ENCODE measurements at places on chromosomes 13 and 19.

GRCh38 chr19:52335768-52336116 lies 301 bp upstream of the ZNF610 start:
- DNase-seq, result no peak

DNA sequence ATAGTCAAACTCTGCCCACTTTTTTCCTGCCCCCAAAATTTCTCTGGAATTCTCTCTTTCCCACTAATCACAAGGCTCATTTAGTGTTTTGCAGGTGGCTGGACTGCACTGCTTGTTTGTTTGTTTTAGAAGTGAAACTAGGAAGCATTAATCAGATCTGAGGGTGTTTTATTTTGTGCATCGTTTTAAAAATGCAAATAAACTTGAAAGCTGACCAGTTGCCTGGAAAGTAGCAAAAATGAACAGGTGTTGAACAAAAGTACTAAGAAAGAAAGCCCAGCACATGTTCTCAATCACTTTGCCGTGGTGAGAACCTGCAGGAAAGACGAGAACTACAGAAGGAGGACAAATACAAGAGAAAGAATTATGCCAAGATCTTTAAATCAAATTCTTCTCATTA lies 365.5 kb downstream of the PCDH9 start:
- DNase-seq, result no peak

DNA sequence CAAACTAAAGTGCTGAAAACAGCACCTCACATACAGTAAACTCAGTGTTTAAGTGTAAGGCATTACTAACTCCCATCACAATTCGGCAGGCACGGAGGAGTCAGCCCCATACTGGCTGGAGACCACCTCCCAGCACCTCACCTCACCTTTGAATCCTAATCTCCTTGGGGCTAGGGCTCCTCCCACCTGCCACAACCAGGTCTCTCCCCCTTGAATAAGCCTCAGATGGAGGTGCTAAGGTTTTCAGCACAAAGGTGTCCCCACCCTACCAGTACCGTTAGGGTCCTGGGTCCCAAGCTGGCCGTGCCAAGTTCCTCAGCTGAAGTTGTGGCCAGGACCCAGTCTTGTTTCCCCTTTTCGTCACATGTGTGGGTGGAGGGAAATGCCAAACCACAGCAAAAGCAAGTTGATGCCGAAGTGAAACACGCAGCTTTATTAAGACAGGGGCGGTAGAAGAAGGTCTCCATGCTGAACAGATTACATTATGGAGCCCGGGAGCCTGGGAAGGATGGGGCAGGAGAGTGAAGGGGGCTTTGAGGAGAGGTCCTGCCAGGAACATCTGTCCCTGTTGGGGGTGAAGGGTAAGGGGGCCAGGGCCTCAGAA lies at the start of gene IGFLR1:
Gene IGFLR1 (minus strand): TSS at position 332 of the 604 bp plus-strand sequence. CDS start 1,272 bp downstream, outside the sequence.
- peak; percentile 50 for DNase-seq

DNA sequence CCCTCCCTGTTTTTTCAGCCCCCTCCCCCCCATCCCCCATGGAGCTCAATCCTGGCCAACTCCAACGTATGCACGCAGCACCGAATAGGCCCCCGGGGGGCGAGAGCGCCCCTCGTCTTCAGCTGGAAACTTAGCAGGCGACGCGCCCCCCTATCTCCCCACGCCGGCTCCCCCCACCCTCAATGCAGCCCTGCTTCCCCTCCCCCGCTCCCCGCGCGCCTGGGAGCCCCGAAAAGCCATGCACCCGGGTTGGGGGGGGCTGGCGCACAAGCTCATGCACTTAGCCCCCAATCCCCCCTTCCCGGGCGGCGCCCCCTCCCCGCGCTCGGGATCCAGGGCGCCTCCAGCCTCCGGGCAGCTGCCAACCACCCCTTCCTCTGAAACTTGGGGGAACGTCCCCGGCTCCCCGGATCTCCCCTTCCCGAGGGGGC lies 508 bp downstream of the ZBTB7A start:
- DNase-seq, result no peak

DNA sequence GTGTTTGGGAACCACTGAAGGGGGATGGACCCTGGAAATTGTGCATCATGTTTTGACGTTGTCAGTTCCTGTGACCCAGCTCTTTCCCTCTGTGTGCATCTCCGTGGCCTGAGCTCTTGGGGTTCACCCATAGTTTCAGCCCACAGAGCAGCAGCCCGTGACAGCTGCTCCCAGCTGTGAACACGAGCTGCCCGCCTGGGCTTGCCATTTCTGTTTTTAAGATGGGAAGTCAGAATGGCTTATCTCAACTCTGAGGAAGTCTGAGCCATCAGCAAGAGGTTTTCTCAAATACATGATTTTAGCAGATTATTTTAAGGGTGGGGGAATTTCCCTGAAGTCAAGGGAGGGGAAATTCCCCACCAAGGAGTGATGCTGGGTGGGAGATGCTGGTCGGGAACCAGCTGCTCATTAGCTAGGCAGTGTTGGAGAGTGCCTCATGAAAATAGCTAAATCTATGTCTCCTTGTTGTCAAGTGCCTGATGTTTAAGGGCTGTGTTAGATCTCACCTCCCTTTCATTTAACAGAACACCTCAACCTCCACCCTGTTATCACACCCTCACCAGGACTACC lies 34.8 kb upstream of the C1QTNF9 start:
- DNase-seq, result peak; percentile 68

GRCh38 chr13:104993708-104994107 lies 1541.8 kb downstream of the EFNB2 start:
- DNase-seq, result no peak

DNA sequence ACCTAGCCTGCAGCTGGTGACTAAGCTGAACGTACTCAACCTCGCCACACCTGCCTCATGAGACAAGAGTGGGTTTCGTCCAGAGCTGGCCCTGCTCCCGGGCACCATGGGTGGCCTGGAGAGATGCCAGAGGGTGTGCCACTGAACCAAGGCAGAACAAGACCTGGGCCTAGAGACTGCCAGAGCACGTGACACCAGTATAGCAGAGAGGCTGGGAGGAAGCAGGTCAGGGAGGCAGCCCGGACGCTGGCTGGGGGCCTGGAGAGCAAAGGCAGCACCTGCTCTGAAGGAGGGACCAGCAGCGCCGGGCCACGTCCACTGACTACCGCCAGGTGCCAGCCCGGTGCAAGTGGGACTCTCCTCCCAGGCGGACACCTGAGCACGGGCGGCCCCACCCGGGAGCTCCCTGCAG lies 7.3 kb upstream of the C13orf46 start:
- no peak for DNase-seq

- no peak for DNase-seq
Measured at GRCh38 chr13:21025539-21025938, 35.8 kb downstream of the LATS2 start.

- peak; percentile 43 for DNase-seq
Measured at GRCh38 chr13:27826379-27827353, 34.4 kb downstream of the GSX1 start.

DNA sequence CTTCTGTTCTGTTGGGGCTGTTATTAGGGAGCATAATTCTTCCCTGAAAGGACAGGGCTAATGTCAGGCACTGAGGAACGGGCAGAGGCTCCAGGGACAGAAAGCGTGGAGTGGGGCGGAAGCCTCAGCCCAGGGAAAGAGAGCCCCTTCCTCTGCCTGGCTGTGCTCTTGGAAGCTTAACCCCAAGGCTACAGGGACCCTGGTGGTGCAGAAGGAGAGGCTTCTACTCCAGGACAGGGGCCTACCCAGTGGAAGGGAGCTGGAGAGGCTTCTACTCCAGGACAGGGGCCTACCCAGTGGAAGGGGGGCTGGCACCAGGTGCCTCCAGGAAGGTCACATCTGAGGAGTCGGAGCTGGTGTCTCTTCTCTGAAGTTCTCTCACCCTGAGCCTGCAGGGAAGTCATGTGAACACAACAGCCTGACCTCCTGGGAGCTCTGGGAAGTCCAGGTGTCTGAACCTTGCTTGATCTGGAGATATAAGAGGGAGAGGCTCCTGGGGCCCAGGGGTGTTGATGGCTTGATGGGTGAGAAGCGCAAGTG lies 159.5 kb upstream of the SOX1 start:
- DNase-seq, result no peak

DNA sequence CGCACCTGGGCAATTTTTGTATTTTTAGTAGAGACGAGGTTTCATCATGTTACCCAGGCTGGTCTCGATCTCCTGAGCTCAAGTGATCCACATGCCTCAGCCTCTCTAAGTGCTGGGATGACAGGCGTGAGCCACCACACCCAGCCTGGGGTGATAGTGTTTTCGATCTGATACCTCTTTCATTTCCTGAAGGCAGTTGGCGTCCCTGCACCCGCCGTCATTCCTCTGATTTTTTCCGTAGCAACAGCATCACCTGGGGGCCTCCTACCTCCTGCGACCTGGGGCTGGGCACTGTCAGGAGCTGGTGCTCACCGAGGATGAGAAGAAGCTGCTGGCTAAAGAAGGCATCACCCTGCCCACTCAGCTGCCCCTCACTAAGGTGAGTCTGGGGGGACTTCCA lies 10.8 kb downstream of the CREB3L3 start:
- no peak for DNase-seq

GRCh38 chr19:13066226-13066625 lies 36.4 kb downstream of the LYL1 start:
- DNase-seq, result no peak

GRCh38 chr13:112464720-112465119 lies 88.6 kb downstream of the SPACA7 start:
- no peak for DNase-seq

- DNase-seq, result no peak
Measured at GRCh38 chr19:2266183-2266993, 10.2 kb upstream of the JSRP1 start.

- no peak for DNase-seq
Measured at GRCh38 chr13:27534108-27534980, 84.0 kb upstream of the MTIF3 start.

DNA sequence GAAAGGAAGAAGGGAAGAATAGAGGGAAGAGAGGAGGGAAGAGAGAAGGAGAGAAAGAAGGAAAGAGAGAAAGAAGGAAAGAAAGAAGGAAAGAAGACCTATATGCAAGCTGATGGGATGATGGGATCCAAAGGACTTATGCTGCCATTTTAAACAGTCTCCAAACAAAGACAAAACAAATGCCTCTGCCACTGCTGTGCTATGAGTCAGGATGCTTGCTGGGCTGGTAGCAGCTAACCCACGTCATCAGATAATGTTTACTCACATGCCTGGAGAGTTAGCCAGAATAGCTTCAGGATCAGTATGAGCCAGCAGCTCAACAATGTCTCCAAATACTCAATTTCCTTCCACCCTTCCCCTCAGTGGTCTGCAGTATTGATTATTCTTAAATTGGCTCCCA lies 12.0 kb upstream of the ZNF274 start:
- no peak for DNase-seq

GRCh38 chr19:40584007-40584406 lies 7.3 kb downstream of the SHKBP1 start:
- no peak for DNase-seq

GRCh38 chr13:92436924-92437323 lies 789.7 kb upstream of the GPC6 start:
- DNase-seq, result no peak

DNA sequence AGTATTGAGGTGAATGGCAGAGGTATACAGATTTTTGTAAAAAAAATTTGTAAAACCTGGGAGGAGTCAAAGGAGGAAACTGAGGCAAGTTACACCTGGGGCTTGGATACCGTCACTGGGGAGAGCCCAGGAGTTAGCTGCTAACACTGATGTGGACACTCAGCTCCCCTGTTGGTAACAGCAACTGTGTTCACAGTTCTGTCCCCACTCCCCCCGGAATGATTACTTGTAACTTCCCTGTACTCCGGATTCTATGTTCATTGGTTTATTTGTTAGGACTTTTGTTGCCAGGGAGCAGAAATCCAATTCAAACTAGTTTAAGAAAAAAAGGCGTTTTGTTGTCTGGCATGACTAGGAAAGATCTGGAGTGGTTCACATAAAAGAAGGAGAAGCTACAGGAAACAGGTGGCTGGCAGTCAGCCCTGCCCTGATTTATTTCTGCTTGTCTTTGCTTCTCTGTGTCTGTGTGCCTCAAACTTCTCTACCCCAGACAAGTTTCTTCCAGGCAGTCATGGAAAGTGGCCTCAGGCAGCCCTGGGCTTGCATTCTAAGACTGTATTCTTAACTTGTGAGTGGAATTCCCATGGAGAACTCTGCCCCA lies 2.3 kb upstream of the GPR12 start:
- DNase-seq, result no peak

- no peak for DNase-seq
Measured at GRCh38 chr19:55186080-55186479, 6.0 kb upstream of the SYT5 start.

DNA sequence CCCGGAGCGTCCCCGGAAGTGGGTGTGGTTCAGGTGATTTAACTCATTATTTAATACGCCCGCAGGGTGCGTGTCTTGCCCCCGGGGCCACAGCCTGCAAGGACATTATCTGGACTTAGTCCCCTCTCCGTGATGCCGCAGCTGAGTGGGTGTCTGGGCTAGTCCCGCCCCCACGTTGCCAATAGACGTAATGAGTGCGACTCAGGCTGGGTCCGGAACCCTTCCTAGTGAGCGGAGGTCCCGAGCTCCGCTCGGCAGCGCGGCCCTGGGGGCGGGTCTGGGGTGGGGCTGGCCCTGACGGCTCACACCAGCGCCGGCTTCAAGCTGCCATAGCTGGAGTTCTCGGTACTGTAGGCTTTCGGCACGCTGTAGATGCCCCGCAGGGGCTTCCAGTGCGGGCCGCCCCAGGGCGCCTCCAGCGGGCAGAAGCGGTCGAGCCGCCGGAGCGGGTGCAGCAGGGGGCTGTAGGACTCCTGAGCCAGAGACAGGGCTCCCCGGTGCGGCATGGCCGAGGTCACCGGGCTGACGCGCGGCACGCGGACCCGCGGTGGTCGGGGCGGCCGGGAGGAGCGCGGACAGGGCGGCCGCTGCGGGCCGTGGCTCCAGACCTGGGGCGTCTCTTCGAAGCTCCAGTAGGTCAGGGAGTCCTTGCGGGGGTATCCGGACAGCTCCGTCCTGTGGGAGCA lies 918 bp upstream of the LHB start:
- peak; percentile 47 for DNase-seq

DNA sequence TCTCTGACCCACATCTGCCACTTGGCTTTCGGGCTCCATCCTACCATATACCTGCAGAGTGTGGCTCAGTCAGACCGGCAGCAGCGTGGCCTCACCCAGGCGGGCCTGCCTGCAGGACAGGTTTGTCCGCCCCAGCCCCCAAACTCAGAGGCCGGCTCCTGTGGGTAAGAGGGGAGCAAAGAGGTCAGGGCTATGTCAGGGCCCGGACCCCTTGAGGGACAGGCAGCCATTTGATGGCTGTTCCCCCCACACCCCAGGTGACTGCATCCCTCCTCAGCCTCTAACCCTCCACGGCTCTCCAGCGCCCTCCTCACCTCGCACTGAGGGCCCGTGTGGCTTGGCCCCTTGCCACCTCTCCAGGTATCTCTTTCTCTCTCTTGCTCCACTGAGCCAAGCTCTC lies 12.3 kb upstream of the ZBTB32 start:
- no peak for DNase-seq

Measured in stimulated activated CD4-positive, alpha-beta T cell treated with anti-CD3 and anti-CD28 coated beads, Interleukin-12 subunit alpha, Interleukin-12 subunit beta, amount 100 ng/mL, for 24 hours (primary cell).